ENCODE measurements at places on chromosomes 3 and 15.

DNA sequence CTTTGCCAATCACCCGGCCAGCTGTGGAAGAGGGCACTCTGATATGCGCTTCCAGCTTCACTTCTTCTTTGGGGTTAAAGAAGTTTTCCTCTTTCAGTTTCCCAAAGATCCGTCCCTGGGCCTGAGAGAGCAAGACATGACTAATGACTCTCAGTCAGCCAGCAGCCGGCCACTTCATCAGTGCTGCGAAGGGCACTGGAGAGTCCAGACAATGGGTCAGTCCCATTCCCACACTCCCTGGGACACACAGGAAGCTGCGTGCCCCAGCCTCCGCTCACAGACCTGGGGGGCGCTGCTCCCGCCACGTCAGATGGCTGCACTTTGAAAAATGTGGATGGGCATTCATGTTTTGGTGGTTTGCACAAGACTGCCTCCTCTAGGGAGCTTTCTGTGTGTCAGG lies 63.3 kb downstream of the SENP2 start:
- DNase-seq, result no peak

- no peak for DNase-seq
Measured at GRCh38 chr3:53585049-53585448, 90.6 kb downstream of the CACNA1D start.

- no peak for DNase-seq
Measured at GRCh38 chr15:72404841-72405240, 6.7 kb downstream of the TMEM202 start.

- DNase-seq, result no peak
Measured at GRCh38 chr15:70437089-70437488, 326.3 kb downstream of the UACA start.

GRCh38 chr15:87961851-87962420 lies 294.6 kb downstream of the NTRK3 start:
- DNase-seq, result no peak

DNA sequence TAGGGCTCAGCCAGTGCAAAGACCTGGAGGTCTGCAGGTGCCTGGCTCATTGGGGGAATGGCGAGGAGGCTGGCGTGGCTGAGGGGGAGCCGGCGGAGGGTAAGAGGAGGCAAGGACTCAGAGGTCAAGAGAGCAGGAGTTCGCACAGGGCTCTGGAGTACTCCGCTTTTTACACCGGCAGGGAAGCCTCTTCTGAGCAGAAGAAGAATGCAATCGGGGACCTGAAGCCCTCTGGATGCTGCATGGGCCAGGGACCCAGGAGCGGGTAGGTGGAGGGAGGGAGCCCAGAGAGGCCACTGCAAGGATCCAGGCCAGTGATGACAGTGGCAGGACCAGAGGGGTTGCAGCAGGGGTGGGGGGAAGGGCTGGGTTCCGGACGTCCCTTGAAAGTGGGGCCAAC lies 70.4 kb upstream of the TAMM41 start:
- DNase-seq, result no peak

GRCh38 chr15:71888797-71889196 lies 78.4 kb downstream of the NR2E3 start:
- DNase-seq, result no peak

GRCh38 chr3:190031887-190032752 lies 88.6 kb downstream of the P3H2 start:
- no peak for DNase-seq

- DNase-seq, result no peak
Measured at GRCh38 chr3:25944329-25944728, 154.4 kb downstream of the OXSM start.

DNA sequence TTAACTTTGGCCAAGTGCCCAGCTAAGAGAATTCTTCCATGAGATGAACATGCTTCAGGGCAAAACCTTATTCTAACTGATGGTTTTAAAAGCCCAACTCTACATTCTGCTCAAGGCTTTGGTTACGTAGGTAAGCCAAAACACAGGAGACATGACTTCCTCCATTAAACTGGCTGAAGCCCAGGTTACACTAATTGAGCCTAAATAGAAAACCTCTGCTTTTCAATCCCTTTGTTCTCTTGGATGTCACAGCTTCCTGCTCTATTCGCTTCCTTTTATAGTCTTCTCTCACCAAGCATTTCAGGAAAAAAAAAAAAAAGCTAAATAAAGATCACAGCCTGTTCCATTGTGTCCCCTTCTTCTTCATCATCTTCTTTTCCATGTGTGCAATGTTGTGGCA lies 420.4 kb downstream of the TIGIT start:
- DNase-seq, result no peak

GRCh38 chr15:40826423-40827075 lies 2.0 kb downstream of the PPP1R14D start:
- DNase-seq, result no peak

DNA sequence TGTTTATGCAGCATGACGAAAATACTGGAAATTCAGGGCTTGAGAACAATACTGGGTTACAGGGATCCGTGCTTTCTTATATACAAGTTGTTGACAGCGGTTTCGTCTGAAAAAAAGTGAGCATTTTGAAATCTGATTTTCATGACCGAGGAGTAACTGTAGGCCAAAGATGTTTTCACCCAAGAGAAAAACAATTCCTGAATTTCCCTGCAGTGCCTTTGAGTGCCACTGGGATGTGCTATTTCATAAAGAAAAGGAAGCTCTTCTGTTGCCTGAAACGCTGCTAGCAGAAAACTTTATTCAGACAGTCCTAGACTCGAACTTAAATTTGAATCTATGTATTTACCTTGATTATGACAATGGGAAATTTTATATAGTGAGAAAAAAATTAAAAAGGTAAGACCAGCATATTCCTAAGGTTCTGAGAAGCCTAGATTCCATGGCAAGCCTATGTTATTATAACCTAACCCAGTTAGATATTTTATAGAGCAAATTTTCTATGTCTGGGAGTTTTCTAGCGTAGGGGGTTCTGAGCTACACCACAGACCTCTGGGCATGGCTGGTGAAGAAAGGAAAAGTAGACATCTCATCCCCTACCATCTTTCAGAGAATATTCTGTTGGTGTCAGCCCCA lies 30.2 kb downstream of the KCNAB1 start:
- no peak for DNase-seq

DNA sequence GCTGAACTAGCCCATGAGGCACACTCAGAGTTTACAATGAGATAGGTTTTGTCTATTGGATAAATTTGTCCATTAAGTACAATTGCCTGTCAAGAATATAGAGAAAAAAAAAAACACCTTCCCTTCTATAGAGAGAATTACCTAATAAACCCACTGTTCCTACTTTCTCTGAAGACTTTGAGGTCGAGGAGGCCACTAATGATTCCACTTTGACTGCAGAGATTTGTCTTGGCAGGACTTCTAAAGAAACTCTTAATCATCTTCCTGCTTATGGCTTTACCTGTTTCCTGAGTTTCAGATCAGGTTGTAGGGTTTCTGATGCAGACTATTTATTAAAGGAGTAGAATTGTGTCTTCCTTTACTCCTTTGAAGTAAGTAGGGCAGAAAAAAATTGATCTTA lies 342.4 kb upstream of the KCNMB2 start:
- DNase-seq, result no peak

- no peak for DNase-seq
Measured at GRCh38 chr15:57379487-57379886, 3.2 kb downstream of the CGNL1 start.

DNA sequence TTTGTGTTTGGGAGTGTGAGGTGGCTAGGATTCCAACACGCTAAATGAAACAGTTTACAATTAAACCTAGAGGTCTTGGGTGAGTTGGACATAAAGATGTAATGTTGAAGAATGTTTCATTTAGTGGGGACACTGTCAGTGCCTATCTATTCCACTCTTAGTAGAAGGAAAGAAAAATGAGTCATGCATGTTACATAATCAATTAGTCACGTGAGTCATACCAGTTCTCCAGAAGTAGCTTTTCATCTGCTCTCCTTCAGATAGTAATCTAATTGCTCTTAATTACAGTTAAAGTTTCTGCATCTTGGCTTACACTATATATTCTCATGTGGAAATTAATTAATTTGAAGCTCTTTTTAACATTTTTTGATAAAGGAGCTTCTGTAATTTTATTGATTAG lies 115.7 kb upstream of the P2RY1 start:
- no peak for DNase-seq

GRCh38 chr15:96695426-96695825 lies 364.9 kb downstream of the NR2F2 start:
- no peak for DNase-seq

- DNase-seq, result no peak
Measured at GRCh38 chr15:64930019-64930652, 18.4 kb downstream of the ANKDD1A start.

- no peak for DNase-seq
Measured at GRCh38 chr15:96549136-96549535, 218.6 kb downstream of the NR2F2 start.

GRCh38 chr15:91783451-91783850 lies 70.1 kb upstream of the SLCO3A1 start:
- no peak for DNase-seq

- no peak for DNase-seq
Measured at GRCh38 chr3:13708871-13709595, 160.1 kb downstream of the FBLN2 start.

GRCh38 chr15:70461992-70462391 lies 301.4 kb downstream of the UACA start:
- no peak for DNase-seq

DNA sequence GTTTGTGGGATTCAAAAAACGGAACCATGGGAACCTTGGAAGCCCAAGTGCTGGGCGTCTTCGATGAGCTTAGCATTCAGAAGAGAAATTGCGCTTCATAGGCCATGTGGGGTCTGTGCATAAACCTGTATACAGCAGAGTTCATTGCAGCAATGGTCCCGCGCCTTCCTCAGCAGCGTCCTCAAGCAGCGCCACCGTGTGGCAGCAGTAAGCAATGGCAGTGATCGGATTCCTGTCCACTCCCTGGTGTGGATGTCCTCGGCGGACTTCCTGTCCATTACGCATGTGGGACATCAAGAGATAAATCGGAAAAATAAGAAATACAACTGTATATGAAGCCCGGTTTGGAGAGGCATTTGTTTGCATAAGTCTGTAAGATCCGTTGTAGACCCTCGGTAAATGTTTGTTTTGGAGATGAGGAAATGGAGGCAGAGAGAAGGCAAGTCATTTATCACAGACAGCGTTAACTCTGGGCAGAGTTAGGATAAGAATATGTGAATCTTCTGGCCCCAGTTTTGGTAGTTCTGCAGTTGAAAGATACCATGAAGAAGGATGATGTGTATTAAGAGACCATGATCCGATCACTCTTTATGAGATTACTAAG lies 57.7 kb downstream of the CNTN4 start:
- no peak for DNase-seq

DNA sequence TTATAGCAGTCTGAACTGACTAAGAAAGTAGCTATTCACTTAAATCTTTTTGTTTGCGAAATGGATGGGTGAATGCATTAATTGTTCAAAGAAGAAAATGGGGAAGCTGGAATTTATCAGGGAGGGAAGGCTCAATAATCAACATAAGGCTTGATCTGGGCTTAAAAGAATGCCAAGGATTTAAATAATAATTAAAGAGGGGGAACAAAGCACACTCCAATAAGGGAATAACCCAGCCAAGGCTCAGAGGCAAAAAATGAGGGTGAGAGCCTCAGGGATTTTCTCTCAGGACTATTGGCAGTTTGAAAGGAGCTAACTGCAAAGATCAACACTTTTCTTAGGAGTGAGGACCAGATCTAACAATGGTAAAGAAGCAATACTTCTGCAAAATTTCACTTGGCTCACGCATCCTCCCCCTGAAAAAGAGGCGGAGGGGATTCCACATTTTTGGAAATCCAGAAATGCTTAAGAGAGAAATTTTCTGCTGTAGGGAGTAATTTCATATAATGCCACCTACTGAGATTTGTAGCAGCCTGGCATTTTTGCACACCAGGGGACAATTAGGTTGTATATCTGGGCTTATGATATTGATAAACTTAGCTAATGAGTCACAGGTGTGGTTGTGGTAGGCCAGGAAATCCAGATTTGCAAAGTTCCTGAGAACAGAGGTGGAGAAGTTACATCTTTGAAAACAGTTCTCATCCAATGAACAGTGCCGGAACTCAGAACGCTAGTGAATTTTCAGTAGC lies 405.1 kb downstream of the TUSC7 start:
- no peak for DNase-seq

GRCh38 chr3:63912768-63913588 lies 795 bp upstream of the SCAANT1 start:
- DNase-seq, result peak; percentile 34

GRCh38 chr15:40240619-40241221 lies 1.9 kb downstream of the PAK6 start:
- DNase-seq, result no peak

DNA sequence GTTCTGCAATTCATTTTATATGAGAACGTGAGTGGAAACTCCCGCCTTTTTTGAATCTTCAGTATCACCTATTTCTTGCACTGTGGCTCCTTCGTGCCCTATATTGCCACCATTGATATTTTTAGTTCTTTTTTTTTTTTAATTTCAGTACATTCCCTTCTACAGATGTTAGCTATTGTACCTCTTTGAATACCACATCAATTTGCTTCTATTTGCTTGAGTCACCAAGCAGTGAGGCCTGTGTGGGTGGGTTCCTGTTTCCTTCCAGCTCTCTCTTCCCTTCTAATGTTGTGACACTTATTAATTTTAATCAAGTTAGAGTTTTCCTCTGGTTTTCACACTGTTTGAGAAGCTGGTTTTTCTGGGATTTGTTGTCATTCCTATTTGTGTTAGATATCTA lies 8.7 kb downstream of the HACD2 start:
- no peak for DNase-seq

- no peak for DNase-seq
Measured at GRCh38 chr3:126081618-126082361, 2.1 kb downstream of the SLC41A3 start.

DNA sequence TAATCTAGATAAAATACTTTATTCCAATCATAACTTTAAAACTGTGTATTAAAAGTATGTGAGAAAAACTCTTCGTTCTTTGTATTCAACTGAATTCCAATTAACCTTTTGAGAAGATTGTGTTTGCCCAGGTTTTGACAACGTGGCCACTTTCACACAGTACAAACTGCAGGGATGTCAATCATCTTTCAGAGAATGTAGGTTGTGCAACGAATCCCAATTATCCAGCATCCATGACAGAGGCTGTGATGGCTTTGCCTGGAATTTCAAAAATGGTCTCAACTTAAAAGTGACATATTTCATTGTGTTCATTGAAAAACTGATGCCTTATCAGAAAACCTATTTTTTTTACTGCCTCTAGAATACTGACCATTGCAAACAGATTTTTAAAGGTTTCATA lies 615.1 kb upstream of the KCNMB2 start:
- DNase-seq, result no peak

DNA sequence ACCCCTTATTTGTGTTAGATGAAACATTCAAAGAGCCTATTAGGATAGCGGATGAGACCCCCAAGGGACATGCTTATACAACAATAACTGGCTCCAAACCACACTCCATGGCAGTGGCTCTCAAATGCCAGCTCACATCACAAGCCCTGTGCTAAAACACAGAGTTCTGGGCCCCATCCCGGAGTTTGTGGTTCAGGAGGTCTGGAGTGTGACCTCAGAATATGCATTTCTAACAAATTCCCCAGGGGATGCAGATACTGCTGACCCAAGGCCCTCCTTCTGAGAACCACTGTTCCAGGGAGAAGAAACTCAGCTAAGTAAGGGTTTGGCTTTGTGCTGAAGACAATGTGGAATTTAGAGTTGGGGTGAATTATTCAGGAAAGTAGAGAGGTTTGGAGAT lies 3.6 kb downstream of the CCRL2 start:
- no peak for DNase-seq
